Activated T-cell treated with anti-CD3 and anti-CD28 coated beads for 4 hours (primary cell): ENCODE measurements at places on chromosomes 12 and 14.

- DNase-seq: no peak
Observed at GRCh38 chr14:100535287-100536120, 51.7 kb downstream of the BEGAIN start.

GRCh38 chr14:24182110-24182882, 6.3 kb downstream of the IPO4 start:
- DNase-seq: no peak

- DNase-seq: peak; percentile 61
Observed at GRCh38 chr12:113098441-113099028, 37.0 kb downstream of the RASAL1 start.

DNA sequence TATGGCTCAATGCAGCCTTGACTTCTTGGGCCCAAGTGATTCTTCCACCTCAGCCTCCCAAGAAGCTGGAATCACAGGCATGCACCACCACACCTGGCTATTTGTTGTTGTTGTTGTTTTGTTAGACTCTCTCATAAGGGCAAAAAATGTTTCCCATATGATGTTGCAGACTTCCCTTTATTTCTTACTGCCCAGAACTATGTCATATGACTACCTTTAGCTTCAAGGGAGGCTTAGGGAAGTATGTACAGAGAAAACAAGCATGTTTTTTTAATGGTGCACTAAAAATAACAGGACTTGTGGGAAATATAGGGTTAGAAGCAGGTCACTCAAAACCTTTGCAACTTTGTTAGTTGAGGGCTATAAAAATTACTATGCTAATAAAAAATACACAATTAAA, 4.3 kb upstream of the GPR19 start:
- DNase-seq: no peak

GRCh38 chr12:11067514-11067913, 5.4 kb upstream of the TAS2R46 start:
- no peak for DNase-seq

DNA sequence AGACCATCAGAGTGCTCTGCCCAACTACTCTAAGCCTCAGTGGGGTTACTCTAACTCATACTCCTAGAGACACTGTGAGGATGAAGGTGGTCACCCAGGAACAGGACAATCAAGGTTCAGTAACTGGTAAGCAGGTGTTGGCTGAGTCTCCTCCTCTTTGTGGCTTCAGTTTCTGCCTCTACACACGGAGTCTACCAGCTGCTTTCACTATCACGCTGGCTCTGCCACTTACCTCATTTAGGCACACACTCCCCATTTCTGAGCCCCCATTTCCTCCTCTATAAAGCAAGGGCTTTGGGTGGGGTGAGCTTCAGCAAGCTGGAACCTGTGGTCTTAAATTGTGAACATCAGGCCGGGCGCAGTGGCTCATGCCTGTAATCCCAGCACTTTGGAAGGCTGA, 7.3 kb upstream of the TCHP start:
- DNase-seq: no peak

- DNase-seq: no peak
Observed at GRCh38 chr12:113347107-113347506, 11.3 kb upstream of the PLBD2 start.

DNA sequence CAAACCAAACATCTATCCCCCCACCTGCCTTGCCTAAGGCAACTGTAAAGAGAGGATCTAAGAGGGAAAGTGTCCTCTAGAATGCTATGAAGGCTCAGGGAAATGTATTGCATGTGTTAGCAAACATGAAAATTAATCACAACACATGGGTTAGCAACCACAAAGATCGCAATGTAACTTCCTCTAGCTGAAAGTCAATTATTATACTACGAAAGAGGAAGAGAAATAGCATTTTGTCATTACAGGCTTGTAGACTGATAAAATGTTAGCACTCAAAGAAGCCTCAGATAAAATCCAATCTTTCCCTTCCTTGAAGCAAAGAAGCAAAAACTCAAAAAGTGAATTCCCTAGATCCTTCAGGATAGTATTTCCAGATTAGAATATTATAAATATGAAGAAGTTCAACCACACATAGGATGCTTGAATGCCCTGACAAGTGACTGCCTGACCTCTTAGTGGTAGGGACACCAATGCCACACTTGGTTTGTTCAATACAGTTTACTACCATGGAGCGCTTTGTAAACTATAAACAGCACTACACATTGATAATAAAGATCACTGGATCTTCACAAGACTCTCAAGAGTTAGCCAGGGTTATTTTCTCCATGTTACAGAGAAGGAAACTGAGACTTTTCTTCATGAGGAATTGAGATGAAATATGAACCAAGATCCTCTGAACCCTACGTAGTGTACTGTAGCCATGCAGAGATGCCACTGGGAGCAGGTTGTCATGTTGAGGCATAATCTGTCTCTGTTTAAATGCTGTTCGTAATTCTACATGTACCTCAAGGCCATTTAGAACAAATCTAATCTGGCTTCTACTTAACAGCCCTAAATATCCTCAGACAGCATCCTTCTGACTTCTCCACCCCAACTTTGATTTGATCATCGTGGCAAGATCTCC, 100.7 kb downstream of the ITPR2 start:
- no peak for DNase-seq

DNA sequence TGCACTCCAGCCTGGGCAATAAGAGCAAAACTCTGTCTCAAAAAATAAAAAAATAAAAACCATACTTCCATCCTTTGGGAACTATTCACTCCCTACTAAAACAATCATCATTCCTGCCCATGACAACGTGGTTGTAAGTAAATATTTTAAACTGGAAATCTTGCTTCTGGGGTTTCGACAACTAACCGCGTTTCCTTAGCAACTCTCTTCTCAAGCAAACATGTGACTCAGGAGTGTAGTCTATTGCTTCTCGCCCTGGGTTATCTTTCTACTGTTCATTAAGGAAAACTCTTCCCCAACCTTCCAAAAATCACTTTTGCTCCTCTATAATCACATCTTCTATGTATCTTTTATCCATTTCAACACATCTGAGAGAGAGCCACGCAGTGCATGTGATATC, 21.8 kb downstream of the APPL2 start:
- no peak for DNase-seq

- DNase-seq: no peak
Observed at GRCh38 chr14:50524060-50524459, 8.3 kb downstream of the MAP4K5 start.

GRCh38 chr12:3421191-3421978, 69.6 kb upstream of the PRMT8 start:
- no peak for DNase-seq

- DNase-seq: no peak
Observed at GRCh38 chr12:85358715-85359114, 78.7 kb downstream of the ALX1 start.

DNA sequence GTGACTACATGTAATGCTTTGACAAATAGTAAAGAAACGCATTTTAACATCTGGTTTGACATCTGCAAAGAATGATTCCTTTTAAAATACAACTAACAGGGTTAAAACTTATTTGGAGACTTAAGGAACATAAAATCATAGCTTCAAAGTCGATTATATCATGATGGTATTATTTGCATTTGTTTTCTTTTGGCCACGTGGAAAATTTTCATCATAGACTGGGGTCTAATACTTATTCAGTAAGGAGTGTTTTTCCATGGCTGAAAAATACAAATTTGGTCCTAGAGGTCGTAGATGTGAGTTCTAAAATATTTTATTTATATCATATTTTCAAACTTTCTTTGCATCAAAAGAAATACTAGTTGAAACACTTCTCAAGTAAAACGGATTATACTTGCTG, 31.5 kb upstream of the LMNTD1 start:
- no peak for DNase-seq

GRCh38 chr14:23171222-23171975, 12.1 kb downstream of the SLC7A8 start:
- no peak for DNase-seq

GRCh38 chr12:63525831-63526230, 142.5 kb downstream of the DPY19L2 start:
- DNase-seq: no peak

- no peak for DNase-seq
Observed at GRCh38 chr14:33484264-33484663, 466.6 kb downstream of the EGLN3 start.

DNA sequence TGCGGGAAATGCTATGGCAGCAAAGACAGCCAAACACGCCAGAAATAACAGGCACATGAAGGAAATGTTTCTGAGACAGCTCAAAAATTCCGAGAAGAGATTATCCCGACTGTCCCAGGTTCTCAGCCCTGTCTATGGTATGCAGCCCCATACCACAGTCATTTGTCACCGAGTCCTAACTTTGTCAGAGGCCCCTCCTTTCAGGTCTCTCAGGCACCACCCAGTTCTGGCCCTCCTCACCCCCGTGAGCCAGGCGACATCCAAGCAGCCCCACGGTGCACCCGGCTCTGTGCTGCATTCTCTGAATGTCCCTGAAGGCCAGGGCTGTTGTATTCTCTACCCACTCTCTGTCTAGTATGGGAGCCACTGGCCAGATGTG, 24.0 kb downstream of the SSH1 start:
- DNase-seq: no peak

DNA sequence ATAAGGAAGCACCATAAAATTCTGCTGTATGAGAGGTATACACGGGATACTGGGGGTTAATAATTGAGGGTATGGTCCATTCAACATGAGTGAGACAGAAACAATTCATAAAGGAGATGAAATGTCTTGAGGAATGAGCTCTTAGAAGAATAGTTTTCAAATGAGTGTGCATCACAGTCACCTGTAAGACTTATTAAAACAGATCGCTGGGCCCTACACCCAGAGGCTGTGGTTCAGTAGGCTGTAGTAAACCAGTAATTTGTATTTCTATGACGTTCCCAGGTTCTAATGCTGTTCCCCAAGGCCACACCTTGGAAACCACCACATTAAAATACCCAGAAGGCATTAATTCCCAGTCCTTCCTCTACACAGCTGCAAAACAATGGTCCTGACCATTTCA, 49.6 kb downstream of the CAND1 start:
- DNase-seq: no peak

GRCh38 chr14:55929136-55929535, 189.1 kb upstream of the PELI2 start:
- no peak for DNase-seq

GRCh38 chr12:98727196-98727595, 82.1 kb downstream of the APAF1 start:
- no peak for DNase-seq

DNA sequence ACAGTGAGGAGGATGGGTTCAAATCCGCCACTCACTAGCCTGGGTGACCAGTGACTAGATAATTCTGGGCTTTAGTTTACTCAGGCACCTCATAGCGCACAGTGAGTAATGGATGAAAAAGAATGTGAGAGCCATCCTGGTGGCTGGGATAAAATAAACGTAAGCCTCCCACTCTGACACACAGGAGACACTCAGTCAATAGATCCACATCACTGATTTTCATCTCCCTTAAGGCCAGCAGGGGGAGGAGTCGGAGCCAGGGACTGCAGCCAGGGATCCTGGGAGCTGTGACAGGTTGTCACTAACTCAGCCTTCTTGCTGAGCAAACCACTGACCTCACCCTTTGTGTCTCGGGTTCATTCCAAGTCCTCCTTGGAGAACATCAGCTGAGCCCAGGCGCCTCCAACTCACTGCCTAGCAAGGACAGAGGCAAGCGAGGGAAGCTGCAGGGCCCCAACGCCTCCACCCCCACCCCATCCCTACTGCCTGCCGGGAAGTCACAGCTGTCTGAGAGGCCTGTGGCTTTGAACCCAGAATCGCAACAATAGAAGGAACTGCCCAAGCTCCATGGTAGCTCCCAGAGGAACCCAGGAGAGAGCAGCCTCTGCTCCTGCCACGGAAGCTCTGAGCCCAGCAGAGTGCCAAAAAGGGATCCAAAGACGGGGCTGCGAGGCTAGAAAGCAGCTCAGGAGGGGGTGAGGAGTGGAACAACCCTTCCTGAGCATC, 30.7 kb downstream of the PXN start:
- no peak for DNase-seq

DNA sequence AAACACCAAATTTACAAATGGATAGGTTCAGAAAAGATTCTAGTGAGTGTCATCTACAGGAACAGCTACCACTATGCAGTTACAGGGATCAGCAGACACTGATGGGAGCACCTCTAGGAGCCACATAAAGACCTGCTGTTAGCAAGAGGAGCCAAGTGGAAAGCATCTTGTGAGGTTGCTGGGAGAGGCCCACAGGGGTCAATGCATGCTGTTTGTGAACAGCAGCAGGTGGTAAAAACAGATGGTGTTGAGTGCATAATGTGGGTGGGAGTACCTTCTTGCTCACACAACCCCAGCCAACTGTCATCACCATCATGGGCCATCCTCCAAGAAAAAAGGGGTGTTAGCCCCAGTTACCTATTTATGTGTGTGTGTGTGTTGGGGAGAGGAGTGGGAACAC, 215.2 kb upstream of the SSTR1 start:
- no peak for DNase-seq

- DNase-seq: no peak
Observed at GRCh38 chr14:53341324-53341723, 188.2 kb upstream of the DDHD1 start.

- DNase-seq: no peak
Observed at GRCh38 chr12:61902403-61902802, 357.8 kb upstream of the USP15 start.

- DNase-seq: no peak
Observed at GRCh38 chr12:54989829-54990228, 5.3 kb upstream of the TESPA1 start.

DNA sequence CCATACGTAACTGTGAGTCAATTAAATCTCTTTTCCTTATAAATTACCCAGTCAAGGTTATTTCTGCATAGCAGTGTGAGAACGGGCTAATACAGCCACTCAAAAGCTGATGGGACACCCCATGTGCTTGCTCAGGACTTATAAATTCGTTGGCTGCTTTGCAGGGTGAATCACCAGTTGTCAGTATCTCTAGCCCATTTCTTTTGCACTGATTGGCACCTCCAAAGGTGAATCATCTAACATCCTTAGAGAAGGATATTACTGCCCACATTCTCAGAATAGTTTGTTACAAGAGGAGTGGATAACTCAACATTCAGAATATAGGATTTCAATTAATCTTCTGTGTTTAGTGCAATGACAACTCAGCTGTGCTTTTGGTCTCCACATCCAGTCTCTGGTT, 601.5 kb downstream of the KCNH5 start:
- DNase-seq: no peak

DNA sequence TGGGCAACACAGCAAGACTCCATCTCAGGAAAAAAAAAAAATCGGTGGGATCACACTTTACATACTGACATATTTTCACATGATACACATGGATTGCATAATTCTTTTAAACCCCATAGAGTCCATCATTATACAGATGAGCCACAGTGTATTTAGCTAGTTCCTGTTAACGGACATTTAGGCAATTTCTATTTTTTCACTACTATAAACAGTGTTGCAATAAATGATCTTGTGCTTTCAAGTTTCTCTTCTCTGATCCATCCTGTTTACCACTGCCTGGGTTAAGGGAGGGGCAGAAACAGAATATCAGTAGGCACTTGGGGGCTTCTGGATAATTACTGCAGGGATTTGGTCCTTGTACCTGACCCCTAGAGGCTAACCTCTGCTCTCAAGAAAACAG, 43.4 kb upstream of the SPTLC2 start:
- DNase-seq: no peak

- no peak for DNase-seq
Observed at GRCh38 chr12:93087840-93088610, 158.9 kb upstream of the EEA1 start.
